ENCODE measurements at places on chromosomes 6 and 20. TPM values are rescaled to one million over a fixed set of nuclear protein-coding genes. Genes with fewer than 3 reads are reported as not detected.
A peak's percentile ranks its signal among the peaks of the same experiment; 100 is the strongest.

DNA sequence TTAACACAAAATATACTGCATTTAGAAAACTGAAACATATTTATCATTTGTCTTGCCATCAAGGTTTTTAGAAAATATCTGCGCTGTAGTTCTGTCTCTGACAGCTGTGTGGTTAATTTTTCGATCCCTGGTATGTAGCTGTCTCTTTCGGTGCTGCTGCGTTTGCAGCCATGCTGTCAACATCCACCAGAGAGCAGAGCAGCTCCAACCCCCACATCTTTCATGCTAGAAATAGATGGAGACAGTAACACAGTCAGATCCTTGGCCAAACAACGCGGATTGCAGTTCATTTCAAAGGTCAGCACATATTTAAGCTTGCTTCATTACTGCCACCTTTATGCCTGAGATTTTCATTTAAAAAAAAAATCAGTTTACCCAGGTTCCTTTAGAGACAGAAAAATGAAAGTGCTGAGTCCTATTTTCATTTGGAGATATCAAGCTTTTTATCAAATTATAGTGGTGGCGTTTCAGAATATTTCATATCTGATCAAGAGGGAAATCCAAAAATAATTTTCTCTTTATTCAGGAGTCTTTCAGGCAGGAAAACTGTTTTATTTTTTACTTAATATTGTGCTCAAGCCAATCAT, 157.7 kb upstream of the MMS22L start:
- DNase-seq = no peak

GRCh38 chr20:48387675-48388074, 440.1 kb downstream of the PREX1 start:
- DNase-seq = no peak

DNA sequence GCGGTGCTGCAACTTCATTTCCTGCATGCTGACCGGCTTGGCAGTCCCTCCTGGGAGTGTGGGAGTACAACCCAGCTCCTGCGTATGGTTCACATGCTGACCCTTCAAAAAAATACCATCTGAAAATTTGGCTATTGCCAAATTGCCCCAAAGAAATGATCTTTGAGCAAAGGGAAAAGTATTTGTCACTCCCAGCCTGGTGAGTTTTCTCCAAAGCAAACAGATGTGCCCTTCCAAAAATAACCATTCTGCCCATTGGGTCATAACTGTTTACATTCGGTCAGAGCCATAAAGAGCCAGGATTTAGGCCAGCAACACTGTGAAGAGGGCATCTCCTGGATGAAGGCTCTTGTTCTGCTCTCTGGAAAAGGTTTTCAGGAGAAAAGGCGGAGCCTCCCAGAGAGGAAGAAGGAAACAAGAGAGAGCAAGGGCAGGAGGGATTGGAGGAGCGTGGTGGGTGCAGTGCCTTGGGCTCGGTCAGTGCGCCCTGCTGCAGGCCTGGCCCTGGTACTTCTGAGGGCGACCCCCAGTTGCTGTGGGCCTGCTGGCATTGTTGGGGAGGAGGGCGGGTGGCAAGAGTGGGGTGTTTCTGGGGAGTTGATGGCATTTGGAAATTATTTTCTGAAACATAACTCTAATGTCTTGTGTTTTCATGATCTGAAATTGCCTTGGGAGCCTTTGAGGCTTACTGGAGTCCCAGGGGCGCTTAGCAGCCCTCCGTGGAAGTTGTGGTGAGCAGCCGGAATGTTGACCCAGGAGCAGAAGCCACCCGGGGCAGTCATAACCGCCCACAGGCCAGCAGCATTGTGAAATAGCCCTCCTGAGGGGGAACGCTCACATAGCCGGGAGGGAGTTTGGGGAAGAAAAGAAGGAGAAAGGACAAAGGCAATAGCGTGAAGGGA, 248.4 kb downstream of the MYLK4 start:
- no peak for DNase-seq

- DNase-seq = no peak
These were observed 70.8 kb upstream of the AGPAT4 start for GRCh38 chr6:161344626-161345025.

- no peak for DNase-seq
These were observed 74.5 kb upstream of the ZNF184 start for GRCh38 chr6:27547157-27548075.

- DNase-seq = no peak
These were observed 28.7 kb downstream of the GNAS start for GRCh38 chr20:58880994-58881752.

DNA sequence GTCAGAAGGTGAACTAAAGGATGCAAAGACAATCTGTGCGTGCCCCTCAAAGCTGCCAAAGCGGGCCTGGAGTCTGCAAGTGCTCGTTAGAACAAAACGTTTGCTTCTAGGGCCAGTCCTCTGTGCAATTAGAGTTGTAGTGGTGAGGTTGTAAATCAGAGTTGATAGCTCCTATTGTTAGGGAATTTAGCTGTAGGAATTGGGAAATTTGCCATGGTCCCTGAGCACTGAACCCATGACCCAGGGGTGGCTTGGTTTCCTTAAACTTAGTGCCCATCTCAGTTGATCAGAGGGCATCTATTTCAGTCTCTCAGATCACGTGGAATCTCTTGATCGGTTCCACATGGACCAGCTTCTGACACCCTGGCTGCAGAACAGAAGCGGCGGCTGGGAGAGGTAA, 18.8 kb upstream of the RPS6KA2 start:
- no peak for DNase-seq

DNA sequence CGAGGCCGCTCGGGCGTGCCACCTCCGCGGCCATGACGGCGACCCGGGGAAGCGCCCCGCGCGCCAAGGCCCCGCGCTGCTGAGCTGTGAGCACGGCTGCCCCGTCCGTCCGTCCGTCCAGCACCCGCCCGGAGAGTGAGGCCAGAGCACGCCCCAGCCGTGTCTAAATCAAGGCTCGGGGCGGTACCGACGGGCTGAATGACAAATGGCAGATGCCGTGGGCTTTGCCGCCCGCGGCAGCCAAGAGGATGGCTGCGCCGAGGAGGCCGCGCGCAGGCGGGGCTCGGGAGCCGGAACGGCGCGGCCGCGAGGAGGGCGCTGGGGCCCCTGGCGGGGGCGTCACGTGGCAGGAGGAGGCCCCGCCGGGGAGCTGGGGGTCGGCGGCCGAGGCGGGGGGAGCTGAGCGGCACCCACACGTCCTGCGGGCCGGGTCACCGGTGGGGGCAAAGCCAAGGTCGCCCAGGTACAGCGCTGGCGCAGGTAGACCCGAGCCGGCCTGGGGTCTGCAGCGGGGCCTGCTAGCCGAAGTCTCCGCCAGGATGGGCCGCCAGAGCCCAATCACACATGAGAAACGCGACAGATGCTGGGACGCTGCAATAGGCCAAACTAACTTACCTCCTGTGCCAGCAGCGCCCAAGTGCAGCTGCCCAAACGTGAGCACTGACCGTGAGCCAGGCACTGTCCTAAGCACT, at the start of gene PLAGL1:
Gene PLAGL1, minus strand, starts transcription at position 140 of the 692 bp plus-strand sequence. CDS start 60,123 bp downstream, outside the sequence.
- DNase-seq = peak; percentile 57

DNA sequence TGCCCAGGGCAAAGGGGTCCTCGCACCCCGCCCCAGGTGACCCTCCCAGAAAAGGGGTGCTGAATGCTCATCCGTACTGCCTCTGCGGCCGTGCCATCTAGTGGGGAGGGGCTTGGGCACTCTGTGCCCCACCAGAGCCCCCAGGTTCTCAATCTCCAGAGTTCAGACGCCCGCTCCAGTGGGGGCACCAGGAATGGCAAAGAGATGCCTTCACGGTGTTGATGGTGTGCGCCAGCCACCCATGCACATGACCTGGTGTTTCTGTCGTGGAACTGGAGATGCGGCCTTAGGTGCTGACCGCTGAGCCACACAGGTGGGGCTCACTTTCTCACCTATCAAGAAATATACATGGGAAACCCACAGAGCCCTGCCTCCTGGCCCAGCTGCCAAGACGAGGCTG, 30.8 kb downstream of the GNAS-AS1 start:
- DNase-seq = no peak

GRCh38 chr6:8382434-8382833, 52.9 kb downstream of the SLC35B3 start:
- DNase-seq = no peak

GRCh38 chr6:167005350-167006159, 6.4 kb downstream of the CEP43 start:
- no peak for DNase-seq

DNA sequence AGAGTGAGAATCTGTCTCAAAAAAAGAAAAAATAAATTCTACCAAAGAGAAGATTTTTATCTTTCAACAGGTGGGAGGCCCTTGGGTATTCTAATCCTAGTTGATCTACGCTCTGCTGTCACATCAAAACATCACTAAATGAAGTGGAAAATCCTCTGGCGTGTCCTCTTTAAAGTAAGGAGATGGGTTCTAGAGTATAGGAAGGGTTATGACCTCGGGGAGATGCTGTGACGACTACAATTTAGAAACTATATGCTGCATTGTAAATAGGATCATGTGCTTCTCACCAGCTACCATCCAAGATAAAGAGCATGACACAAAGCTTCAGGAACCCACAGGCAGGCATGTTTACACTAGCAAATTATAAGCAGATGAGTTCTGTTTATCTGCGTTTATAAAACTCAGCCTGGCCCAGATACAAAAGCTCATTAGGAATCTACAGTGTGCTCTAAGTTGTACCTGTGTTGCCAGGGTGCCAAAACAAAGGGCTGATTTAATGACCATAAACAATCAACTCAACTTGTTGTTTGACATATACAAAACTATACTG, 197.1 kb upstream of the PLN start:
- DNase-seq = no peak

Gene GFRA4
- not detected for total RNA-seq

Gene ANKRD66
- total RNA-seq = not detected

Gene HDGFL1
- total RNA-seq = not detected

Gene FERMT1
- not detected for total RNA-seq

Gene PHACTR1
- total RNA-seq = 1.5 TPM

Gene ESR1
- total RNA-seq = 0.94 TPM
